NCI-H1105 treated with DMSO at 0.1 percent for 48 hours (cell line): ENCODE measurements at places on chromosomes 12 and 14.

DNA sequence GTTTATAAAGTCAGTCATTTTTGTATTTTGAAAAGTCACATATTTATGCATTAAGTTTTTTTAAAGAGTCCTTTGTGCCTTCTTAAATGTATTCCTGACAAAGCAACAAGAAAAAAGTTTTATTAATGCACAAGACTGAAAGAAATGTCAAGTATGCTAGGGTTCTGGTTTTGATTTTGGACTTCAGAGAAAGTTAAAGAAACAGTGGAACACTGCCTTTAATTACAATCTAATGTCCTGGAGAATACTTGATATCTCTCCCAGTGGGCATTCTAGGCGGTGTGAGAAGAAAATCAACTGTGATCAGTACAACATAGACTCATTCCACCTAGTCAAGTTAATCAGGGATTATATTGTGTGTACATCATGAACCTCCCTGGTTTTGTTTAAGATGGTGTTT is 49.9 kb downstream of the PRICKLE1 start:
- no peak for DNase-seq

GRCh38 chr14:67943947-67944346 is 124.4 kb downstream of the RAD51B start:
- DNase-seq, result peak; percentile 82

GRCh38 chr14:89268514-89268913 is 148.5 kb downstream of the FOXN3 start:
- DNase-seq, result no peak

GRCh38 chr12:65634626-65635331 is 189.5 kb upstream of the HMGA2 start:
- DNase-seq, result no peak

DNA sequence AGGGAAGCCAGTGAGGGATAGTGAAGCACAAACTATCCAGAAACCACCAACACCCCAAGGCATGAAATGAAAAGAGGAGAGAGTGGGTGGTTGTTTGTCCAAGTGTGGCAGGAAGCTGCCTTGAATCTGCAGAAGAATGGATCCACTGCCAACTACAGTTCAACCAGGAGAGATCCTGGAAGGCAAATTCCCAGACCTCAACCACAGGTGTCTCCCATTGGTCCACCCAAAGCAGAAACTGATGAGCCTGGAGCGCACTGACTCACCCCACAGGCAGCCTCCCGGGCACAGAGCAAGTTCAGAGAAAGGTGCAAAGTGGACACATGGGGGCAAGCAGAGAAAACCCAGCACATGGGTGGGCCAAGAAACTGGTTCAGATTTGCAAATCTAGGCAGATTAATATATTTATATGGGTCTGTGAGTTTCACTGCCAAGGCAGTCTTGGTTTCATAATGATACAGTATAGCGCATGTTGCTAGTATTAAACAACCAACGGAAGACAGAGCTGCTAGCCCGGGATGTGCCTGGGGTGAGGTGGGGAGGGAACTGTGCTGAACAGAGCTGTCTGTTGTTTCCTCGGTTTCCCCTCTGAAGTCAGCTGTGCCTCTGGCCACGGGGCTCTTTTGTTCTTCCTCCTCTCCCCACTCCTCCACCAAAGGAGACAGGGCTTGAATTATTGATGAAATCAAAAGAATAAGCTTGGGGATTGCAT is 416.2 kb upstream of the CCDC196 start:
- DNase-seq, result no peak
